Sciatic nerve (tissue), 2 donors: ENCODE measurements at places on chromosomes 3 and 15.
A peak's percentile ranks its signal among the peaks of the same experiment; 100 is the strongest.

GRCh38 chr15:79886124-79886523 is 10.7 kb downstream of the MTHFS start:
- DNase-seq: no peak

DNA sequence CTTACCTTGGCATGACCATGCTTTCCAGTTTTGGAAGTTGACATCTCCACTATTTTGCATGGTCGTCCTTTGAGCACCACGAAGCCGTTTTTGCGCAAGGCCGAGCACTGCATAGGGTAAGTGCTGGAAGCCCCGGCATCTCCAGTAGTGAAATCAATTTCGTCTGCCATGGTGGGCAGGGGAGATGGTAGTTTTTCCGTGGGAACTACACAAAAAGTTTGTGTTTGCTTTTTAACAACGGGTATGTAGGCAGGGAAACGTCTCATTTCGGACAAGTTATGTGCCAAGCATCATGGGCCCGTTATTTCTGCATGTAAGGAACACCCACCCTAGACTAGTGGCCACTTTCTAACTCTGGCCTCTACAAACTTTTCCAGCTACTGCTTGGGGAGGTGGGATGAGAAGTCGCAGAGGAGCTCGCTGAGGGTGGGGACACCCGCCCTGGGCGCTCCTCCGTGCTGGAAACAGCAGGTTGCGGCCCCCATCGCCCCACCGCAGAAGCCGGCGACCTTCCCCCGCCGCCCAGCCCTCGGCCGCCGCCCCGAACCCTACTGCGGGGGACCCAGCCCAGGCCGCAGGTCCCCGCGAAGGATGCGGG is 701 bp downstream of the EIF5A2 start:
- DNase-seq: no peak

- DNase-seq: no peak
These were observed 49.7 kb downstream of the XXYLT1 start for GRCh38 chr3:195221015-195221853.

- DNase-seq: no peak
These were observed 86.3 kb downstream of the PPCDC start for GRCh38 chr15:75109736-75110130.

DNA sequence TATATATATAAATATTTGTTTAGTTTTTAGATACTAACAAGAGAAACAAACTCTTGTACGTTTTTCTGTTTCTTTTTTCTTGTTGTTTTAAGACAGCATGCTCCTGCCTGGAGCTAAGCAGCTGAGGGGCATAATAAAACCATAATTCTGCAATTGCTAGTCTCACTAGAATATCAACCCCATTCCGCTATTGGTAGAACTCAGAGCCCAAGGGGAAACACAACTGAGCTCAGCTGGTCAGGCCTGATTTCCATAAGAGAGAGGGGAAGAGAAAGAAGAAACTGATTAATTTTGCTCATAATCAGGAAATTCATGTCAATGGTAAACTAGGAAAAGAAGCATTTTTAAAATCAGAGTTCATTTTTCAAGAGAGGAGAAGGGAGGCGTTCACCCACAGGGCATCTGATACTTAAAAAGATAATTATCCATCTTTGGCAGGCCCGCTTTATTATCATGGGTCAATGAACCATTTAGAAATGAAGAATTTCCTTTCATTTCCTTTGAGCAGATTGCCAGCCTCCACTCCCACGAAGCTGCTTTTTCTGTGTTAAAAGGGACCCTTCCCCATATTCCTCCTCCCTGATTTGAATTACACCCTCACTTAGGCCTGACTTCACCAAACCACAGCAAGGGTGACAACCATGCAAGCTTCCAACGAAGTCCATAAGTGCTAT is 965.3 kb upstream of the CFAP20DC start:
- DNase-seq: no peak

- no peak for DNase-seq
These were observed 32.1 kb downstream of the DTWD1 start for GRCh38 chr15:49652922-49653321.

- no peak for DNase-seq
These were observed 56.6 kb downstream of the FBLN2 start for GRCh38 chr3:13605555-13605954.

GRCh38 chr3:156252656-156253055 is 132.3 kb downstream of the KCNAB1 start:
- DNase-seq: no peak

DNA sequence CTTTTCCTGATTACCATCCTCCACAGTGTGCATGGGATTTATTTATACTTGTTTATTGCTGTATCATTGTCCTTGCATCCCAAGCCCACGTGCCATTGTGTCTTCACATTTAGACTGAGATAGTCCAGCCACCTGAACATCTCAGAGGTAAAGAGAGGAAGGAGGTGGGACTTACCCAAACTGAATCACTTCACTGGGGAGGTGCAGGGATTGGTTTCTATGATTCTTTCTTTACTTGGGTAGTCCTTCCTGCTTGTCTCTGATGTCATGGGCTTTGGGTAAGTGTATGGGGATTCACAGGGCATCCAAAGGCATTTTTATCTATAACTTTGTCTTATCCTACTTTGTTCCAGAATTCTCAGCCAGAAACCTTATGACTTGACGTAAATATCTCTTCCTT is 141.5 kb upstream of the UMPS start:
- no peak for DNase-seq

DNA sequence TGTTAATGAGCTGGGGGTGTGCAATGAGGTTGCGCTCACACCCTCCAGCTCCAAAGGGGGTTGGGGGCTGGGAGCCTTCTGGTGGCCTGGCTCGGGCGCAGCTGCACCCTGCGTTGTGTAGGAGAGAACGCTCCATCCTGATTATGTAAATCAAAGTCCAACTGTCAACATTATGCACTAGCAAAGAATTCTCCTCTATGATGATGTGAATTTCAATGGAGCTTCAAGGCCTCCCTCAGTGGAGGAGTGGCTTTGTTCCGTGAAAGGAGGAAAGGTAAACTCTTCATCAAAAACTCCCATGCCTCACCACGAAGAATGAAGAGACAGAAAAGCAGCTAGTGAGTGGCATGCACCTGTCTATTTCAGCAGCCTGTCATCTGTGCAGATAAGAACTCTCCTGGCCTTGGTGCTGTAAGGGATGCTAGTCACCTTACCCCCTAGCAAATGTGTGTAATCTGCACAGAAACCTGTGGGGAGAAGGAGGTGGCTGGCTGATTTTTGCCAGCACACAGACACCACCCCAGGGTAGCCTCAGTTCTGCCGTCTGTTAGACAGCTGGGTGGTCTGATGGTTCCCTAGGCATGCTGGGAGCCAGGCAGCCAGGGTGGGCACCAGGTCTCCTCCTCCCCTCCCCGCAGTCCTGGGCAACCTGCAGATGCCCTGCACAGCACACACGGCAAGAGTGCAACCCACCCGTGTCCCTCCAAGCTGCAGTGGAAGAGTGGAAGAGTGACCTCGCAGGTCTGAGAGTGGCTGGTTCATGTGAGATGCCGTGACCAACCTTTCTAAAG is 47.0 kb upstream of the TRPM1 start:
- DNase-seq: no peak

DNA sequence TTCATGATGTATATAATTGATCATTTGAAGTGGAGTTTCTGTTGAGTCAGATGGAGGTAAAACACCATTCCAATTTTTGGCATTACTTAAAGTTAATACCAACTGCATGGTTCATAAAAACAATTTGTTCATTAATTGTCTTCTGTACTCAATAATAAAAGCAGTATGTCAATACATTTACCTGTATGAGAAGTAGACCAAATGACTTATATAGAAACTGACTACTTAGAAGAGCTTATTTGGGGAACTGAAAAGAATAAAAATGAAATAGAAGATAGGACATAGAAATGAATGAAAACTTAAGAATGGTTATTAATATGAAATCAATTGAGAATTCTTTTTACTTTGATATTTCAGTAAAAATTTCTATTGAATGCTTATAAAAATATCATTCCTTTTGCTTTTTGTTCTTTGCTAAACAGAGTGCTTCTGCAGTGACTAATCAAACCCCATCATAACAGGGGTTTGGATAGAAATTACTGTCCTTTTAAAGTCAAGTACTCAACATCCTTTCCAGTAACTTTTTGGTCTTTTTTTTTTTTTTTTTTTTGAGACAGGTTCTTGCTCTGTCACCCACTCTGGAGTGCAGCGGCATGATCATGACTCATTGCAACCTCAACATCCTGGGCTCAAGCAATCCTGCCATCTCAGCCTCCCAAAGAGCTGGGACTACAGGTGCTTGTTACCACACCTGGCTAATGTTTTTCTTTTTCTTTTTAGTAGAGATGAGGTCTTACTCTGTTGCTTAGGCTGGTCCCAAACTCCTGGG is 6.5 kb upstream of the CRYBG3 start:
- no peak for DNase-seq

GRCh38 chr3:62312201-62312600 is 61.1 kb downstream of the FEZF2 start:
- no peak for DNase-seq

GRCh38 chr15:94066046-94066445 is 165.3 kb upstream of the MCTP2 start:
- DNase-seq: no peak

DNA sequence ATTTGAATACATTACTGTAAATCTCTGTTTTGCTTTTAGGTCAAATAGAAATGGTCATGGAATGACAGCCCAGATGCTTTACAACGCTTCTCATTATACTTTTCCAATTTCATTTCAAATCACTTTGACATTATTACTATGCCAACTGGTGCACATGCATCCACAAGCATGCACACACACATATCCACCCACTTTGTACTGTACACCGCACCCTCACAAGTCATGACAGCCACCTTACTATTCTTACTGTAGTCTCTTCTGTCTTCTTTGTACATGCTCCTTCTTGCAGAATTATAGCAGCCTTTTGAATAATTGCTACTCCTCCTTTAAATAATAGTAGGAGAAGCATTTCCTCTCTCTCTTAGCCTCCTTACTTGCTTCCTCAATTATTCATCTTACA is 1361.4 kb downstream of the ROBO1 start:
- no peak for DNase-seq

DNA sequence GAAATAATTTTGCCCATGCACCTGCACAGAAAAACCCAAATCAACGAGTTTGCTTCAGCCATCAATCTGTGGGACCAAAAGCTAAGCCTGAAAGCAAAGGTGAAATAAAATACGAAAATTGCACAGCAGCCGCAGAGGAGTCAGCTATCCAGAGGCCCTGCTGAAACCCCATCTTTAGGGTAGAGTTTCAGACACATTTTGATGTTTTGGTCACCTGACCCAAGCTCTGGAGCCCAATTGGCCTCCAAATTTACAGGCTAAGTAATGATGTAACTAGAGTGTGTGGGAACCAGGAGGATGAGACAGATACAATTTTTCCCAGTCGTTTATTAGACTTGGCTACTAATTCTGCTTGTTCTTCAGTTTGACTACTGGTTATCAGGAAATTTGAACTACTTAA is 308.6 kb upstream of the ATP11B start:
- no peak for DNase-seq

- DNase-seq: no peak
These were observed 167.0 kb downstream of the ATP10A start for GRCh38 chr15:25695875-25696760.

- no peak for DNase-seq
These were observed 109.1 kb downstream of the LPP start for GRCh38 chr3:188262913-188263683.

DNA sequence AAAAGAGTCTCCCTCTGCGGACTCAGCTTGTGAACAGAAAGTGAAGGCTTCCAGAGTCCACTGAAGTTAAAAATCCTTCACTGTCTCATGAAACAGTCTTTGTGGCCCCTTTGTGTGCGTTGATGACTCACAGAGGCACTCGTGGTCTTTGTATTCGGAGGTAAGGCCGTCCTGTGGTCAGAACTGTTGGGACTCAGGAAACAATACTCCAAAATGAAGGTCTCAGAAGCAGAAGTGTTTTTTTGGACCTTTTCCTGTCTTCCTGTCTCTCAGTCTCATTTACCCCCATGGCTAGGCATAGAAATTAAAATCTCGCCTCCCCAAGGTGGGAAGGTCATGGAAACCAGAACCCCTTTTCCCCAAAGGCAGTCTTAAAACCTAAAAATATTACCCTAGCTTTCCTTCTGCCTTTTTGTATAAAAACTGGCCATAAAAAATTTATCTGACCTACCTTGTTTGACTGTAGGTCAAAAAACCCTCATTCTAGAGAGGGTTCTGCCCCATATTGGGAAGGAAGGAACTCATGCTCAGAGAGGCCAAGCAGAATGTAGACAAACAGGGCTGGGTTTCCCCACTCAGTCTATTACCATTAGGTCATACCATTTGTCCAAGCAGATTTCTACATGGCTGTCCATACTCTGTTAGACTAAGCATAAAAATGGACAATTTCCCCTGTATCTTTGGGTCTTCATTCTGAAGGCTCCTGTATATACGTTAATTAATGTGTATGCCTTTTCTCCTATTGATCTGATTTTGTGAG is 19.1 kb upstream of the EPB42 start:
- no peak for DNase-seq

- peak; percentile 73 for DNase-seq
These were observed 19.5 kb downstream of the MESD start for GRCh38 chr15:80970018-80970657.

GRCh38 chr3:128788268-128788869 is 62.4 kb downstream of the RAB7A start:
- no peak for DNase-seq

DNA sequence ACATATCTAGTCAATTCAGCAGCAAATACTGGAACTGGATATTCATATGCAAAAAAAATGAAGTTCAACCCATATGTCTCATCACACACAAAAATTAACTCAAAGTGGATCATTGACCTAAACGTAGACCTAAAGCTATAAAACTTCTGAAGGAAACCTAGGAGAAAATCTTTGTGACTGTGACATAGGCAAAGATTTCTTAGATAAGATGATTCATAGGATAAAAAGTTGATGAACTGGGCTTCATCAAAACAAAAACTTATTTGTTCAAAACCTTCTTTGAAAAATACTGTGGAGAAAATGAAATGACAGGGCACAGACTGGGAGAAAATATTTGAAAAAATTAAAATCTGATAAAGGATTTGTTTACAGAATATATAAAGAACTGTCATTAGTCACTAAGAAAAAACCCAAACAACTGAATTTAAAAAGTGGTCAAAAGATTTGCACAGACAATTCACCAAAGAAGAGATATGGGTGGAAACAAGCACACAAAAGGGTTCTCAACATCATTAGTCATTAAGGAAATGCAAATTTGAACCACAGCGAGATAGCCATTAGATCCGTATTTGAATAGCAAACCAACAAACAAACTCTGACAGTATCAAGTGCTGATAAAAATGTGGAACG is 62.8 kb downstream of the ITGB5 start:
- no peak for DNase-seq

DNA sequence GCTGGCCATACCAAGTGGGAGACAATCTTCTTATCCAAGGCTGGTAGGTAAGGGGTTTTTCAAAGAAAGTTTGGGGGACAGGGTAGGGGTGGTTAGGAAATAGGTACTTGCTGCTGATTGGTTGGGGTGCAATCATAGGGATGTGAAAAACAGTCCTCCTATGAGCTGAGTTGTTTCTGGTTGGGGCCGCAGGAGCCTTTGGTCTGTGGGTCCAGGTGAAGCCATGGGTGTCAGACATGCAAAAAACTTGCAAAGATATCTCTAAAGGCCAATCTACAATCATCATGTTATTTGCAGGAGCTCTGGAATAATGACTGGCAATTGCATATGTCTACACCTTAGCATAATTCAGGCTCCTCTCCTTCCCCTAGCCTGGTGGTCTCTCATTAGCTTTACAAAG is 982.3 kb downstream of the DIPK2A start:
- DNase-seq: no peak

GRCh38 chr3:11386465-11387113 is 114.4 kb downstream of the ATG7 start:
- DNase-seq: no peak
